Activated effector memory CD4-positive, alpha-beta T cell treated with Interleukin-2 at 50 U/mL for 16 hours (primary cell): ENCODE measurements at places on chromosomes 2 and 18.

GRCh38 chr2:10548626-10549025, 100.5 kb upstream of the ODC1 start:
- DNase-seq, result no peak

- DNase-seq, result no peak
These were observed 75.6 kb downstream of the MAP4K4 start for GRCh38 chr2:101773137-101773536.

GRCh38 chr18:2656981-2657512, 1.5 kb downstream of the SMCHD1 start:
- no peak for DNase-seq

- no peak for DNase-seq
These were observed 35.0 kb downstream of the WDSUB1 start for GRCh38 chr2:159251296-159252173.

DNA sequence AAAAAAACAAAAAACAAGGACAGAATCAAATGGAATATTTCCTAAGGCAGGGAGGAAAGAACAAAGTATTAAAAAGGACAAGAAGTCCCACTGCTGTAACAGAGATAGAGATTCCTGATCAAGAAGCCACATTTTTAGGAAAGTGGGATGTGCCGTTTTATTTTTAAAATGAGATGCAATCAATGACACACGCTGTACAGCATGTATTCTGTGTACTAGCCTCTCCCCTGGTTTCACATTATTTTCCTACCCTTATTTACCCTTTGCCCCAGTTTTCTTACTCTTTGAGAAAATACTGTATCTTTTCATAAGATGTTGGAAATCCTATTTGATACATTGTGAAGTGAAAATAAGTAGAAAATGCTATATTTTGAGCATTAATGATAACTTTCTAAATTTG, 45.8 kb downstream of the E2F6 start:
- no peak for DNase-seq

DNA sequence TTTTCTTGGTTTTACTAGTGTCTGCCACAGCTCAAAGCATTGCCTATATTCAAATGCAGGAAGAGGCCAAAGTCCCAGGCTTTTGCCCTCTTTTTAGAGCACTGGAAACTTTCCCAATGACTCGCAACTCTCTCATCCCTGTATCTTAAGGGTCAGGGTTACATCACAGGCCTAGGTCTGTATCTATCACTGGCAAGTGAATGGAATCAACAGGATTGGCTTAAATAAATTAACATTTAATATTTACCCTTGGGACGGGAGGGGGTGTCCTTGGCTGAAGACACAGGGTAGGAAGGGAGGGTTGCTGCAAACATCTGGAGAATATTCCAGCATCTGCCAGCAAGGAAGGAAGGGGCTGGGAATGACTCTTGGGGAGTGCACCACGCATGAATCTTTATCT, 242.6 kb downstream of the SLC4A3 start:
- no peak for DNase-seq

DNA sequence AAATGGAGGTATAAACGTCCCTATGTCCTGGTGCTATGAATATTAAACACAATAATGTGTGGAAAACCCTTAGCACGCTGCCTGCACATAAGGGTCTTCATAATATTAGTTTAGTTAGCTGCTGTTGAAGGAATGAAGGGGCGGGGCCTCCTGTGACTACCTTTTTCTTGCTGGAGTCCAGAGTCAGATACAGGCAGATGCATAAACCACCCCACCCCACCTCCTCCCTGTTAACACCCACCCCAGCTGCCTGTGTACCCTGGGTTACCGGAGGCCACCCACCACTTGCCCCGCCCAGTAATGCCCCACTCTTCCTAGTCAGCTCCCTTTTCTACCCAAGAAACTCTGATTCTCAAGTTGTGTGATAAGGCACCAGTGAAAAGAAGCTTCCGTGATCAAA, 158.4 kb downstream of the EN1 start:
- no peak for DNase-seq
